Activated T-cell treated with anti-CD3 and anti-CD28 coated beads, Interleukin-2, amount 50 U/mL, for 4 hours (primary cell): ENCODE measurements at places on chromosomes 3 and 15.

GRCh38 chr3:174931473-174932353 lies 72.6 kb downstream of the NAALADL2 start:
- no peak for DNase-seq

DNA sequence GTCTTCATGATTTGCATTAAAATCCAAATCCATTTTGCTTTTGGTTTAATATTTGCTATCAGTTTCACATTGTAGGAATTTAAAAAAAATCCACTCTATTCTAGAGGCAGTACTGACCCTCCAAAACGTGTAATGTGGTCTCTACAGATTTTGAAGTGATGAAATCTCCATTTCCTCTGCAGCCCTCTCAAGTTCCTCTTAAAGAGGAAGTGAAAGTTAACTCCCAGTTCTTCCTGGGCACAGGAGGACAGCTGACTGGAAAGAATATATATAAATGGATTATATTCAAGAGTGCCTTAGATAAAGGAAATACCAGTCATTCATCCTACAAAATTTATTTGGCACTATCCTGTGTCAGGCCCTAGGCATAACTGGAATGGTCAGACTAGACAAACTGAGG lies 83.5 kb upstream of the PLCL2 start:
- no peak for DNase-seq

DNA sequence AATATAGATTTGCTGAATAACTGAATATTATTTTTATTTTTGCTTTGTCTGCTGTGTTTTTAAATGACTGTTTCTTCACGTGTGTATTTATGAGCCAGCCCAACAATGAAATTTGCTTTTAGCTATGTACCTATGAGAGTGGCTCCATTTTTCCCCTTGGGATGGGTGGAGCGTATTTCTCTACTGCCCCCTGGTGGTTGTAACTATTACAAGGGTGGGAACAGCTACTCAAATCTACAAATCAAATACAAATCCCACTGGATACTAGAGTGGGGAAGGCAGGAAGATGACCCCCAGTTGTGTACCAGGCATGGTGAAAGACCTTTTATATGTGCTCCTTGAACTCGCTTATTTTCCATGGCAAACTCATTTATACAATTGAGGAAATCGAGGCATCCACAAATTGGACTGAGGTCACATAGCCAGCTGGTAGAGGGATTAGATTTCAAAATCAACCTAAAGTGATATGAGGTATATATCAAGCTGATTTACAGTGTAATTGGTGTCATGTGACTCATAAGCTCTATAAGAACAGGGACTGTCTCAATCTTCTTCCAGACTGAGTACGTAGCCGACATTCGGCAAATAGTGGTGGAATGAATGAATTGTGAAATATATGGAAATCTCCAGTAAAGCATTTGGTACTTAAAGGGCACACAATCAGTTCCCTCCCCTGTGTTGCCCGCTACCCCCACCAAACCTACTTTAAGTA lies 69.5 kb upstream of the VEPH1 start:
- no peak for DNase-seq

DNA sequence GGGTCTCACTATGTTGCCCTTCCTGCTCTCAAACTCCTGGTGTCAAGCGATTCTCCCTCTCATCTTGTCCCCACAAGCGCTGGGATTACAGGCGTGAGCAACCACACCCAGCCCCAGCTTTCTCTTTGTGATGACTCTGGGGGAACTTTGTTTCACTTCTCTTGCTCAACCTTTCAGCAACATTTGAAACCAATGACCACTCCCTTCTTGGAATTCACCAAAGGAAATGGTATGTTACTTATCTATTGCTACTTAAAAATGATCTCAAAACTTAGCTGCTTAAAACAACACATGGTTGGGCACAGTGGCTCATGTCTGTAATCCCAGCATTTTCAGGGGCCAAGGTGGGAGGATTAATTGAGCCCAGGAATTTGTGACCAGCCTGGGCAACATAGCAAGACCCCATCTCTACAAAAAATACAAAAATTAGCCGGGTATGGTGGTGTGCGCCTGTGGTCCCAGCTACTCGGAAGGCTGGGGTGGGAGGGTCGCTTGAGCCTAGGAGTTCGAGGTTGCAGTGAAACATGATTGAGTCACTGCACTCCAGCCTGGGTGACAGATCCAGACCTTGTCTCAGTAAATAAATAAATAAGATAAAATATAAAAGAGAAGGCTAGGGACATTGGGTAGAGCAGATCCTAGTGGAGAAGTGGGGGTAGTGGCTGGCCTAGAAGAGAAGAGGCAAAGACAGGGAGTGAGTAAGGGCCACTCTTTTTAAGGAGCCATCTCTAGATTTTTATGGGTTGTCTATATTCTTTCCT lies 10.3 kb upstream of the COPG1 start:
- no peak for DNase-seq

DNA sequence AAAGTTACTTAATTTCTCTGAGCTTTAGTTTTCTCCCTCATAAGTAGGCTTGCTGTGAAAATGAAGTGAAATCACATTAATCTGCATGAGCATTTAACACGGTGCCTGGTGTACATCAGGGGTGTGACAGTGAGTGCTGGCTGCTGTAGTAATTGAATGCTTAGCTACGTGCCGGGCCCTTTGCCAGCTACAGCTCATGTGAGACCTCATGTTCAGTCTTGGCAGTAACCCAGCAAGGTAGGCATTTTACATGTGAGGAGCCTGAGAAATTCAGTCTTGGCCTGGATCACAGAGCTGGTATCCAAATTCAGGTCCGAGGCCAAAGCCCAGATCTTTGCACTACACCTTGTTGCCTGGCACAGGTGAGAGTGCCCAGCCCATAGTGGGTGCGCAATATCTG lies 9.1 kb downstream of the GHRL start:
- no peak for DNase-seq

- DNase-seq, result no peak
These were observed 4.3 kb downstream of the WDR48 start for GRCh38 chr3:39056151-39056550.

DNA sequence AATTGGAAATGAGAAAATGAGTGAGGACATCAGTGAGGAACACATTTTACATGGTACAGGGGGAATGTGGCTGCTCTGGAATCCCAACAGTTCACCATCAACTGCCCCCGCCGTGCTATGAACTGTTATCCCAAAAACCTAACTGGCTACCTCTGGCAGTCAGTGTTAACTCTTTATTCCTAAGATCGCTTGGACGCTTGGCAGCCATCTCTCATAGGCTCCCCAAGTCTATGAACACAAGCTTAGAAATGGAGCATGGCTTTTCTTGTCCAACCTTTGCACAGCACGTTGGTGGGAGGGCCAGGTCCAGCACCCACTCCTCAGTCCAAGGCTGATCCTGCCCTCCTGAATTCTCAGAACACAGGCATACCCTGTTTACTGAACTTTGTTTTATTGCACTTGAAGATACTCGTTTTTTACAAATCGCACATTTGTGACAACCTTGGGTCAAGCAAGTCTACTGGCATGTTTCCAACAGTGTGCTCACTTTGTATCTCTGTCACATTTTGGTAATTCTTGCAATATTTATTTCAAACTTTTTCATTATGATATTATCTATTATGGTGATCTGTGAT lies 53.6 kb downstream of the SENP2 start:
- DNase-seq, result no peak

DNA sequence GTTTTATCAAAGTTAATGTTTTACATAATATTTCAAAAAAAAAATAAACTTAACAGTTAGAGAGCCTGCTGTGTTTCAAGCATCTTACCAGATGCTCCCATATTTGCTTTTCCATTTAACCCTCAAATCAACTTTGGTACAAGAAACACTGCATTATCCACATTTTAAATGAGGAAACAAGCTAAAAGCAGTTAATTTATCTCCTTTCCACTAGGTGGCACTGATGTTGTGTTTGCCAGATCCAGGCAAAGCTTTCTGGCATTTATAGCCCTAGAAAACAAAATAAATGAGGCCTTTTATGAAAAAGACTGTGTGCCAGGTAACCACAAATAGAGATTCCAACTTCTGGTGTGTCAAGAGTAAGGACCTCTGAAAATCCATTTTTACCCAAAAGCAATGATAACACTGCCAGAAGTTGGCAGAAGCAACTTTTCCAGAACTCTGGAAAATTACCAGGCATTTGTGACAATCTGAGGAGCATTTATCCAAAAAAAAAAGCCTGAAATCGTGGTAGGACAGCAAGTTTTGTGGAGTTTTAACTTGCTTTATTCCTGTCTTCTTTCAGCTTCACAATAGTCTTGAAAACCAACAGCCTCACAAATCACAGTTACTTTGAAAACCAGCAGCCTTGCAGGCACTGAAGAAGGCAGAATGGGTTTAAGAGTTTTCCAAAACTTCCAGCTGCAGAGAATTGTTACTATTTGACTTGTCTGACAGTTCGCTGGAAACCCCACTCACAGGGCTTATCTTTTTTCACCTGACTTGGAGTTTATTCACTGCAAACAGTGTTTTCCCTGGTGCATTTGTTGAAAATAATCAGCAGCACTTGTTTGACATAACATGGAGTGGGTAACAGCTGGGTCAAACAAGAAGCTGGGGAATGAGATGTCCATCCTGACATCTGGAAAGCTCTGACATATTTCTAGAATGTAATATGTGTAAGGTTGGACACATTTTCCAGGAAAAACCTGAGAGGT lies 9.2 kb downstream of the FAM162A start:
- DNase-seq, result no peak

DNA sequence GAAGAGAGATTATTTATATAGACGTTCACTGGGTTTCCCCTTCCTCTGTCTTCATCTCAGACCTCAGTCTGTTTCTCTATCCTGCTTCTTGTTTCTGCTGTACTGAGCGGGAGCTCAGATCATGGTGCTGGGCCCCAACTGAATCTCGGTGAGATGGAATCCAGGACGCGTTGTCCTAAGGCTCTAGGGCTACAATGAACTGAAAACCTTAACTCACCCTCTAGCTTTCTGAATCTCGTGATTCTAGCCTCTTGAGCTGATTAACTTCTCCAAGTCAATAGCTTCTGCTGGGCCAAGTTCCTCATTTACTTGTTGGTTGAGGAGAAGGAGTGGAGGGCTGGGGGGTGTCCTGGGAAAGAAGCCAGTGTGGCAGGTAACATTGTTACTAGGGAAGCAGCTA lies 32.7 kb upstream of the MAP3K13 start:
- DNase-seq, result no peak

DNA sequence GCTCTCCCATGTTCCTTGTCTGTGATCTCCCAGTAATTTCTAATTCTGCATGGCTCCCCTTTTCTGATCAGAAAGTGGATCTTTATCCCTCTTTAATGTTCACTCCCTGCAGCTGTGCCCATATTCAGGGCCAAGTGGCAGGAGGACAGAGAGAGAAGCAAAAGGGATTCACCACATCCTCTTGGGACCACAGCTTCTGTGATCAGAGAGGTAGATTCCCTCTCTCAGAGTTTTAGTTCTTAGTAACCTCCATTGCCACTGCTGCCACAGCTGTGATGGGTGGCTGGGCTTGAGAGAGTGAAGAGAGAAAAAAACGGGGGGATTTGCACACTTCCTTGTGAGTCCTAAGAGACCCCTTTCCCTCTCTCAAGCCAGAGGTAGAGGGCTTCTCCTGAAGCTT lies 49.2 kb downstream of the GLCE start:
- no peak for DNase-seq
